ENCODE measurements at places on chromosomes 13 and 19.

GRCh38 chr19:17686023-17686521 lies 2.1 kb downstream of the UNC13A start:
- DNase-seq, result no peak

DNA sequence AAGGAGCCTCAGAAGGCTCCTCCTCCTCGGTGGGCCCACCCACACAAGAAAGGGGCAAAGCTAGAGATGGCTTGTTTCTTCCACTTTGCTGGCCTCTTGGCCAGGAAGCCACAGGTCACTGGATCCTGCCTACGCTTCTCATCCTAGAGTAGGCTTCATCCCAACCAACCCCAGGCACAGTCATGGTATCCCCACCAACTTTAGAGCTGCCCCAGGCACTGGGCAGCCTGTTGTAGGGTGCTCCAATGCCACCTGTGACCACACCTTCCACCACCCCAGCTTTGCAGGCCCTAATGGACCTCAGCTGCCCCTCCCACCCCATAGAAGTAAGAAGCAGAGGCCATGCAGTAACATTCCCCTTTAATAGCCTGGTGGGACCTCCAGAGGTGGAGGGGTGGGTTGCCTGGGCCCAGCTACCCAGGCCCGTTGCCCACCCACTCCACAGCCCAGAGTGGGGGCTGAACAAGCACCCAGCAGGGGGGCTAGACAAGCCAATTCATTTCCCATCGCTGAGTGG lies 522 bp upstream of the CHMP2A start:
- DNase-seq, result no peak

GRCh38 chr13:83232626-83233025 lies 649.6 kb downstream of the SLITRK1 start:
- no peak for DNase-seq

GRCh38 chr19:3716147-3716668 lies 8.0 kb downstream of the TJP3 start:
- no peak for DNase-seq

GRCh38 chr19:5718037-5718578 lies 1.8 kb downstream of the LONP1 start:
- DNase-seq, result peak; percentile 51

GRCh38 chr13:85575110-85575509 lies 224.1 kb downstream of the SLITRK6 start:
- DNase-seq, result no peak

DNA sequence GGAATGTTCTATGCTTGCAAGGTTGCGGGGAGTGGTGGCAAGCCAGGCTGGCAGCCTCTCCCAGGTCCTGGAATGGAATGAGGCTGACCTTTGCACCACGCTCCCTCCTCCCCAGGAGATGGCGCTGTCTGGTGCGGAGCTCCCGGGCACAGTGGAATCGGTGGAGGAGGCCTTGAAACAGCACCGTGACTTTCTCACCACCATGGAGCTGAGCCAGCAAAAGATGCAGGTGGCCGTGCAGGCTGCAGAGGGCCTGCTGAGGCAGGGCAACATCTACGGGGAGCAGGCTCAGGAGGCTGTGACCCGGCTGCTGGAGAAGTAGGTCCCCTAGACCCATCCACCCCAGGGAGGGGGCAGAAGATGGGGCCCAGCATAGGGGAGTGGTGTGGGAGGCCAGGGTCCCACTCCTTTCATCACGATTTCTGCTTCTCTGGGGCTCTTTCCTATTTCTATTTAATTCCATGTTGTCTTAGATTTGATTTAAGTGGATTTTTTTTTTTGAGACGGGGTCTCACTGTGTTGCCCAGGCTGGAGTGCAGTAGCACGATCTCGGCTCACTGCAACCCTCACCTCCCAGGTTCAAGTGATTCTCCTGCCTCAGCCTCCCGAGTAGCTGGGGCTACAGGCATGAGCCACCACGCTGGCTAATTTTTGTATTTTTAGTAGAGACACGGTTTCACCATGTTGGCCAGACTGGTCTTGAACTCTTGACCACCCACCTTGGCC lies 53.2 kb upstream of the SHKBP1 start:
- no peak for DNase-seq

- no peak for DNase-seq
Observed at GRCh38 chr13:73782450-73783449, 351.5 kb downstream of the KLF12 start.

GRCh38 chr13:52085421-52085820 lies 43.5 kb downstream of the NEK5 start:
- no peak for DNase-seq

- DNase-seq, result no peak
Observed at GRCh38 chr19:39082745-39083598, 1.2 kb upstream of the ACP7 start.

DNA sequence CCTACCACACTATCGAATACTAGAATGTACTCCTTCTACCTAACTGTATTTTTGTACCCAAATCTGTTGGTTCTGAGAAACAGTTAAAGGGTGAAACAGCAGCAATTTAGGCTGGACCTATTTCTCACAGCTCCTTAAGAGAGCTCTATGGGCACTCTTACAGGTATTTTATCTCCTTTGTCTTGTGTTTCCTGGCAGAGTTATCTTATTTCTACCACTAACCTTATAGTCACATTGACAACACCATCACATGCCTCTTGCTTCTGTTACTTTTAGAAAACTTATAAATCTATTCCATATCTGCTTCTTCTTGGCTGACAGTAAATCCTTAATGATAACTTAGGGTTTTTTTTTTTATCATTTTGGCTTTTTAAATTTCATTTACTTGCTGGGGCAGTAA lies 130.7 kb downstream of the MYO16 start:
- no peak for DNase-seq

GRCh38 chr13:95099541-95099940 lies 201.7 kb downstream of the ABCC4 start:
- DNase-seq, result no peak

DNA sequence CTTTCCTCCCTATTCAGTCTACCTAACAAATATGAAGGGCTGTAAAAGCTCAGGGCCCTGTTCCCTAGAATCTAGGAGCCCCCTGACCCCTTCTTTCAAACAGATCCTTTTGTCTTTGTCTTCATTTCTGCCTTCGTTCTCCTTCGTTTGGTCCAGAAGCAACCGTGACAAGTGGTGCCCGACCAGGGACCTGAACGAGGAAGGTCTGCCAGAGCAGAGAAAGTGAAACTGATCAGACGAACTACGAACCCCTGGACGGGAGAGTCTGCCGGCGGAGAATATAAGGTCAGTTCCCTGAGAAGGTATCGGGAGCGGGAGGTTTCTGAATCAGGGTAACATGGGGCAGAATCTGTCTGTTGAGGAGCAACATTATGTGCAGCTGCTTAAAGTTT lies 751 bp downstream of the ERVK3-1 start:
- DNase-seq, result no peak

DNA sequence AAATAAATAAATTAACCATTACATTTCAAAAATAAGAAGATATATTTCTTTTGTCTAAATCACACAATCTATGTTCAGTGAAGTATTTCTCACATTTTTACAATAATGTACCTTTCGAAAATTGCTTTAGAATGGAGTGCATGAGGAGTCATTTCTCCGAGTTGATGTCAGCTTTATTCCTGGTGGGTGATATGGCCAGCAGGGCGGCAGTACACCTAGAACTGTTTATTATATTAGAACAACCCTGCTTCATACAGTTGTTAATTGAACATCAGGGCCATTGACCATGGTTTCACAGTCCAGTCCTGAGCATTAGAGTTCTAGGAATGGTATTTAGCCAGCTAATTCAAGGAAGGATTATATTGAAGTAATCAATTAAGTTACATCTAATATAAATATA lies 696.3 kb upstream of the SLC10A2 start:
- DNase-seq, result no peak

GRCh38 chr19:35901854-35902661 lies at the start of gene HCST:
Gene HCST (plus strand): TSS chr19:35902529. CDS start chr19:35902594, 65 bp downstream.
- no peak for DNase-seq

- DNase-seq, result no peak
Observed at GRCh38 chr13:99723878-99724277, 222.6 kb downstream of the TM9SF2 start.

DNA sequence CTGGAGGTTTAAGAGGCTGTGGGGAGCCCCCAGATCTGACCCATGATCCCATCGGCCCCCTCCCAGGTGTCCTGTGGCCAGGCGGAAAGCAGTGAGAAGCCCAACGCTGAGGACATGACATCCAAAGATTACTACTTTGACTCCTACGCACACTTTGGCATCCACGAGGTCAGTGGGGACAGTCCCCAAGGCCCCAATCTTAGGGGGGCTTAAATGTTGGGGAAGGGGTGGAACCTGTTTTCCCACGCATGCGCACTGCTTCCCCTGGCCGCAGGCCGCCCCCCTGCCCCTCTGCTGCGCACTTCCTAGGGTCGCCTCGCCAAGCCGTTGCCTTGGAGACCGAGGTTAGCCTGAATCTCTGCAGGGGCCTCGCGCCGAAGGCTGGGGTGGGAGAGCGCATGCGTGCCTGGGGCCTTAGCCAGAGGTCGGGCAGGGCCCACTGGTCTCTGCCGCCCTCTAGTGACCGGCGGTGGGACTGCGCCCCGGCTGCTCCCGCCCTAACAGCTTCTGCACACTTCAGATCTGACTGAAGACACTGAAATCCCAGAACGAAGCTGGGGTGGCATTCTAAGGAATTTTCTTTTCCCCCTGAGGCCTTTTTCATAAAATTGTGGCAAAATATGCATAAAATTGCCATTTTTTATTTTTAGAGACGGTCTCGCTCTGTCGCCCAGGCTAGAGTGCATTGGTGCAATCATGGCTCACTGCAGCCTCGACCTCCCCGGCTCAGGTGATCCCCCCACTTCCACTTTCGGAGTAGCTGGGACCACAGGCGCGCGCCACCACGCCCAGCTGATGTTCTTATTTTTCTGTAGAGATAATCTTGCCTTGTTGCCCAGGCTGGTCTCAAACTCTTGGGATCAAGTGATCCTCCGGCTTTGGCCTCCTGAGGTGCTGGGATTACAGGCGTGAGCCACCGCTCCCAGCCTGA lies 3.6 kb downstream of the PRMT1 start:
- DNase-seq, result peak; percentile 82

- no peak for DNase-seq
Observed at GRCh38 chr19:46211201-46211881, 18.2 kb upstream of the IGFL1 start.

DNA sequence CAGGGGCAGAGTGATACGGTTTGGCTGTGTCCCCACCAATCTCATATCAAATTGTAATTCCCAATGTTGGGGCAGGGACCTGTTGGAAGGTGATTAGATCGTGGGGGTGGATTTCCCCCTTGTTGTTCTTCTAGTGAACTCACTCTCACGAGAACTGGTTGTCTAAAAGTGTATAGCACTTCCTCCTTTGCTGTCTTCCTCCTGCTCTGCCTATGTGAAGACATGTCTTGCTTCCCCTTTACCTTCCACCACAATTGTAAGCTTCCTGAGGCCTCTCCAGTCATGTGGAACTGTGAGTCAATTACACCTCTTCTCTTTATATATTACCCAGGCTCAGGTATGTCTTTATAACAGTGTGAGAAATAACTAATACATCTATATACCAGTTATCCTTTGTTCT lies 706.4 kb upstream of the KLHL1 start:
- no peak for DNase-seq

DNA sequence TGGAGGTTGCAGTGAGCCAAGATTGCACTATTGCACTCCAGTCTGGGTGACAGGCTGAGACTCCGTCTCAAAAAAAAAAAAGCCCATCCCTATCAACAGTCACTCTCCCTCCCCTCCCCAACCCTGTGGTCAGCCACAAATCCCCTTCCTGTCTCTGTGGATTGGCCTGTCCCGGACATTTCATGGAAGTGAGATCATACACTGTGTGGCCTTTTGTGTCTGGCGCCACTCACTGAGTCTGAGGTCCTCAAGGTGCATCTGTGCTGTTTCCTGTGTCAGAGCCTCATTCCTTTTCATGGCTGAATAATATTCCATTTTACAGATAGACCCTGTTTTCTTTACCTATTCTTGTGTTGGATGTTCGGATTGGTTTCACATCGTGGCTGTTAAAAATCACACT lies 149.5 kb downstream of the PTPRS start:
- no peak for DNase-seq

DNA sequence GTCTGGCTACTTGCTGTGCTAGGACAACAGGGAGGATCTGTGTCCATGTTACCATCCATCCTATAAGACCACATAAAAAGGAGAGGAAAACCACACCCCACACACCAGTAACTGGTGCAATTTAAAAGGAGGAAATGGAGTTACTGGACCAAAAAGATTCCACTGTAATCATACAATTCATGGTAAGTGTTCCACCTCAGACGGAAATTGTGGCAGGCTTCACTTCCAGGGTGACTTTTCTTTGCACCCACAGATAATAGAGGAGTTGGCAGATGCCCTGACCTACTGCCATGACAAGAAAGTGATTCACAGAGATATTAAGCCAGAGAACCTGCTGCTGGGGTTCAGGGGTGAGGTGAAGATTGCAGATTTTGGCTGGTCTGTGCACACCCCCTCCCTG lies 2.4 kb downstream of the AURKC start:
- no peak for DNase-seq

GRCh38 chr13:113229791-113230190 lies 20.4 kb downstream of the CUL4A start:
- DNase-seq, result no peak

GRCh38 chr13:77398825-77399620 lies 72.1 kb upstream of the MYCBP2 start:
- no peak for DNase-seq

- DNase-seq, result no peak
Observed at GRCh38 chr19:49857061-49857837, 6.3 kb downstream of the PTOV1 start.

GRCh38 chr19:1016647-1017114 lies 4.2 kb downstream of the TMEM259 start:
- no peak for DNase-seq

DNA sequence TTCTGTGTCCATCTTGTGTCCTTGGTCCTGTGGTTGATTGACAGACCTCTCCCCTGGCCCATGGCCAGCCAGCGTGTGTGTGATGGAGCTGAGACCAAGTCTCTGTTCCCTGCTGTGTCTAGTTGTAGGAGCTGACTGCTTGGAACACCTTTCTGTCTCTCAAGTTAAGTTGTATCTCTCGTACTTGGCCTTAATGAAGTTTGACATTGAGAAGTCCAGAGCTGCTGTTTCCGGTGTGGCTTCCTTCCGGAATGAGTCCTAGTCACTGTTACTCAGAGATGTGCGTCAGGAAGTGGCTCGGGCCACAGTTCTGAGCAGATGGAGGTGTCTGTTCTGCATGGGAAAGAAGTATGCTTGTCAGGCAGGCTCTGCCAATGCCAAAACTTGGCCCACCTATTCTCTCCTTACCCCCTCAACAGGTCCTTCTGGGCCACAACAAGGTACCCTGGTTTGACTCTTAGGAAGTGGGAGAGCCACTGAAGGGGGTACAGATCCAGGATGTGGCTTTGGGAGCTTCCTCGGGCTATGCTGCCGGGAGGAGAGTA lies 54.3 kb downstream of the GATAD2A start:
- peak; percentile 38 for DNase-seq

- DNase-seq, result no peak
Observed at GRCh38 chr13:96052656-96053002, 572 bp downstream of the UGGT2 start.

GRCh38 chr13:24167666-24168391 lies 7.3 kb downstream of the SPATA13 start:
- DNase-seq, result no peak

- no peak for DNase-seq
Observed at GRCh38 chr19:6211632-6212402, 68.0 kb downstream of the MLLT1 start.

GRCh38 chr13:28744091-28744536 lies 25.3 kb upstream of the SLC46A3 start:
- no peak for DNase-seq

- DNase-seq, result peak; percentile 56
Observed at GRCh38 chr19:10289836-10290356, at the start of gene ICAM5. Gene ICAM5 (plus strand): TSS chr19:10289952. CDS start chr19:10290044, 92 bp downstream.

Measured in stimulated activated CD8-positive, alpha-beta memory T cell treated with anti-CD3 and anti-CD28 coated beads, Interleukin-15, amount 100 ng/mL, for 4 hours (primary cell).